GM23338 (cell line): ENCODE measurements at places on chromosomes 4 and X. TPM values are rescaled to one million over a fixed set of nuclear protein-coding genes. Genes with fewer than 3 reads are reported as not detected.

DNA sequence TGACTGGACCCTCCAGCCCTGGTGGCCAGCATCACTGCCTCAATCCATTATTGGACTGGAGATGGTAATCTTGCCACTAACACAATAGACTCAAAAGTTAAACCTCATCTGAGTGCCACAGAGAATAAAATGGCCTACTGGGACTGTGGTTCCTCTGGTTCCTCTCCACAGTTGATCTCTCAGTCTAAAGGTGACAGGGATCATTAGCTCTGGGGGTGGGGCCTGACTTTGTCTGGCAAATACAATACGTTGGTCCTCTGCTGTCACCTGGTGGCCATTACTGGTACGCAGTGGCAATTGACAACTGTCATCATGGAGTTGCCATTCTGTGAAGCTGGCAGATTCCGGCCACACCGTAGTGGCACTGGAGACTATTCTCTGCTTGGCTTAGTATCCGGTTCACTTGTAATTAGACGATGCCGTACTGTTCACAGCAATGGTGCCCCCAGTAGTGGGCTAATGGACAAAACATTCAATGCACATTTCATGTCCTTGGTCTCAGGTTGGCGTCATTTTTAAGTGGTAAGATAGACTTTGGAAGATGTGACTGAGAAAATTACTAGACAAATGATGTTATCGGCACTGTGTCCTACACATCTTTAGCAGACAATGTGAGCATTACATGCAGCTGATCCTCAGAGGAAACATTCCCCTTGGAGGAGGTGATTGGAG, 6.7 kb downstream of the FGFBP2 start:
- H3K4me3 ChIP-seq, result no peak overlapping the region
- 0 out of 2 replicates have a peak, but pooled peaks cover 8% of the 10 kb centered on the region for H3K36me3 ChIP-seq
- H3K27ac ChIP-seq, result no peak overlapping the region
- no peaks in the 10 kb centered on the region for H3K4me1 ChIP-seq
- DNase-seq, result peak; percentile 95

DNA sequence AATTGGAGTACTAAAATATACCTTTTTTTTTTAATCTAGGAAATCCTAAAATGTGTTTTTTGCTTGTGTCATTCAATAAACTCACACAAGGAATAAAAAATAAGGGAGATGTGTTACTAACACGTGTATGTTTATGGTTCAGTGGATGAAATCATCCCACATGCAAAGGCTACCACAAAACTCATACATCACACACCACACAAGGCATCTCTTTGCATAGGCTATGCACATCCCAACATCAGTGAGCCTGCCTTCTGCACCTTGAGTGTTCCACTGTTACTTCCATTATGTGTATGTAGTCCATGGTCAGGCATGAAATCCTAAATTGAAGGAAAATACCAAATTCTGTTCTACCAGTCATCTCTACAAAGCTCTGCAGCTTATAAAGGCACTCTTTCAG, 213.1 kb downstream of the DCTD start:
- no peaks in the 10 kb centered on the region for H3K36me3 ChIP-seq
- H3K4me3 ChIP-seq, result no peak overlapping the region
- H3K4me1 ChIP-seq, result peaks cover 16% of the 10 kb centered on the region; the same call in 1 of the 2 replicates
- no peak overlapping the region for H3K27ac ChIP-seq

Gene MAB21L2
- not detected in 2 replicates for total RNA-seq

DNA sequence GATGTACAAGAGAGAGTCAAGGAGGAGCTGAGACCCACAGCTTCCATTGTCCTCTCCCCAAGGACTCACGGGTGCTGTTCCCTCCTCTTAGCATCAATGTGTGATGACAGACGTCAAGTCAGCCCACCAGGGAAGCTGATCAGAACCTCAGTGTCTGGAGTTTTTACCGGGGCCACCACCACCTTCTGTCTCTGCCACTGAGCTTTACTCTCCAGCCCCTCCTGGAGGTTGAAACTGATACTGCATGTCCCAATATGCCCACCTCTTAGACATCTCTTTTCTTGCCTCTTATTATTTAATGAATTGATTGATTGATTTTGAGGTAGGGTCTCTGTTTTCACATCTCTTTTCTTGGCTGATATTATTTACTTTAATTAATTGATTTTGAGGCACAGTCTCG, 10.3 kb upstream of the AKAP17A start:
- no peak overlapping the region for H3K27ac ChIP-seq
- H3K36me3 ChIP-seq, result no peaks in the 10 kb centered on the region
- H3K4me3 ChIP-seq, result no peak overlapping the region
- no peaks in the 10 kb centered on the region for H3K27me3 ChIP-seq
- DNase-seq, result peak; percentile 76

- no peaks in the 10 kb centered on the region for H3K27me3 ChIP-seq
- H3K4me3 ChIP-seq, result no peak overlapping the region
- no peak for DNase-seq
- no peaks in the 10 kb centered on the region for H3K4me1 ChIP-seq
- H3K27ac ChIP-seq, result no peak overlapping the region
These were observed 174.4 kb upstream of the RADX start for GRCh38 chrX:106437407-106437806.

- DNase-seq, result peak; percentile 82
- no peak overlapping the region for H3K27ac ChIP-seq
- H3K36me3 ChIP-seq, result no peaks in the 10 kb centered on the region
- H3K27me3 ChIP-seq, result no peaks in the 10 kb centered on the region
- H3K4me1 ChIP-seq, result no peaks in the 10 kb centered on the region
- no peak overlapping the region for H3K4me3 ChIP-seq
These were observed 22.8 kb upstream of the CENPVL3 start for GRCh38 chrX:51641421-51642021.

Gene ALB
- not detected in 2 replicates for total RNA-seq

DNA sequence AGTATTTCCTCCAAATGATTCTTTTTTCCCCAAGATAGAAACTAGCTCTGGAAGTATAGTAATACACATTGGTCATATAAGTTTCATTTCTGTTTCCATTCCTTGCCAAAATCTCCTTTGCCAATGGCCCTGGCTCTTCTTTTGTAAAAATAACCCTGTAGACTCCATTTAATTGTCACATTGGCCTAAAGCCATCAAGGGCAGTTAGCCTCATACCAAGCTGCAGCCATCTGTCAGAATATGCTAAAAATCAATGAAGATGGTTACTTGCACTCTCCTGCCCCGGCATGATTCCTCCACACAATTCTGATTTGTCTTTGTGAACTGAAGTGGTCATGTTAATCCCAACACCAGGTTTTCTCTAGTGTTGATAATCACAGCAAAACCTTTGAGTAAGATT, 380.5 kb downstream of the SH2D1A start:
- H3K27me3 ChIP-seq, result no peaks in the 10 kb centered on the region
- H3K4me3 ChIP-seq, result no peak overlapping the region
- DNase-seq, result no peak

Gene MEPE
- total RNA-seq, result not detected in 2 replicates

DNA sequence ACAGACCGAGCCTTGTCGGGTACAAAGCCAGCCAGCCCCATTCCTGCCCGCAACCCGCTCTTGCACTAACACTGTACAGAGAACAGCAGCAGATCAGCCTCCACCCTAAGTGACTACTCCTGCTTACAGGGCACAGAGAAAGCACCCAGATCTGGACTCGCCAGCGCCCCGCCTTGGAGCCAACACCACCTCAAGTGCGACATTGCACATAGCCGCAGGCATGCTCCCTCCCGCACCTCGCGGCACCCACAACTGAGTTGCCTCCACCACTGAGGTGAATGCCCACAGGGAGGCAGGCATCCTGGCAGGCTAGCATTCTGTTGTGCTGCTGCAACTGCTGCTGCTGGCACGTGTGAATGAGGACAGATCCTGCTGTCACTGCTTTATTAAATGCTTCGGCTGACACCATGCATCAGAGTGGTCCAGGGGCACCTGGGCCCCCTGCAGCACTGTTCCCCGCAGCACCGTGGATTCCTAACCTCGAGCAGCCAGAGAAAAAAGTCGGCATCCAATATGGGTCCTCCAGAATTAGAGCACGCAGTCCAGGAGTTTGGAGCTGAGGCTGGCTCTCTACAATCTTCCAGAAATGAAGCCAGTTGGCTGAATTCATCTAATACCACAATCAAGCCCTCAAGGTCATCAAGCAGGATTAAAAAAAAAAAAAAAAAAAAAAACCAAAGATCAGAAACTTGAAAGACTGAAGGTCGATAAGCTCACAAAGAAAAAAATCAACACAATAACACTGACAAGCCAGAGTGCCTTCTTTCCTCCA, 352.9 kb downstream of the GASK1B start:
- H3K4me1 ChIP-seq, result peaks cover 6% of the 10 kb centered on the region
- no peak overlapping the region for H3K4me3 ChIP-seq
- DNase-seq, result no peak
- no peak overlapping the region for H3K27ac ChIP-seq

- no peak overlapping the region for H3K27ac ChIP-seq
- H3K36me3 ChIP-seq, result no peaks in the 10 kb centered on the region
- H3K27me3 ChIP-seq, result no peaks in the 10 kb centered on the region
- no peak for DNase-seq
These were observed 154.3 kb downstream of the DIPK2B start for GRCh38 chrX:45046417-45046816.

Gene COL4A5
- total RNA-seq, result 25.7 and 48.1 TPM in 2 replicates

DNA sequence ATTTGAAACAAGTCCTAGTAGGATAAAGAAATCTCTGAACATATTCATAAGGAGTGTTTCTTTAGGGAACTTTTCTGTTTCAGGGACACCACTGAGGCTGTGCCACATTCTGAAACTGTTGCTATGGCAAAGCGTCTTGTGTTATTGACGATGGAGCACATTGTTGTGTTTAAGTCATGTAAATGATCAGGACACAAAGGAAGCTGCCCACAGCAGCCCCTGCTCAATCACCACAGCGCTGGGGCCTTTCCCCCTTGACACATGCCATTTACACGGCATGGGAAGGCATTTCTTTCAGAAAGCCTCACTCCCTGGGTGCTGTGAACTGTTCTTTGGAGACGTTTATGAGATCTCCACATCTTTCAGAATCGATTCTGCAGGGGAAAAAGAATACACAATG, 39.8 kb upstream of the MID1 start:
- no peaks in the 10 kb centered on the region for H3K27me3 ChIP-seq
- no peak overlapping the region for H3K4me3 ChIP-seq
- no peaks in the 10 kb centered on the region for H3K36me3 ChIP-seq
